Hindlimb muscle (tissue), 1 donor: ENCODE measurements at places on chromosomes 1 and 21. TPM values are rescaled to one million over a fixed set of nuclear protein-coding genes. Genes with fewer than 3 reads are reported as not detected.

KLHL21 gene
- polyA plus RNA-seq, result 45.8 TPM

DNA sequence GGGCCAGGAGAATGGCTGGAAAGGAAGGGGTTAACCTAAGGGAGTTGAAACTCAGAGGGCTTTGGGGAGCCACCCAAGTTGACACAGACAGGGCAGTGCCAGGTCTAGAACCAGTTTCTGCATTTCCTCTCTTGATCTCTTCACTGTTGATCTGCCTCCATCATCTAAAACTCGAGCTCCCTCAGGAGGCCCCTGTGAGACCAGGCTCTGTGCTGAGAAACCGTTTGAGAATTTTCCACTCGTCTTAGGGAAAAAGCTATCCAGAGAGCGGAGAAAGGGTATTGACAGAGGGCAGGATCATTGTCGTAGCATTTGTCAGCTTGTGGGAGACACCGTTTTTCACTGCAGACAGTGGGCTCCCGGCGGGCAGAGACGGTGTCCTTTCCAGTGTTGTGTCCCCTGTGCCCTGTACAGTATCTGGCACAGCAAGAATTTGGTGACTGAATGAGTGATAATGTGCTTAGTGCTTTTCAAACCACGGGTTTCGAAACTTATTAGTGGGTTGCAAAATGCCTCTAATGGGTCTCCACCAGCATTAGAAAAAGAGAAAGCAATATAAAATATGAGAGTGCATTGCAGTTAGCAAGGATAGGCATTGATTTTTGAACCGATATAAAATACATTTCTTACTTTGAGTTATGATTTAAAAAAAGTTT is 31.1 kb downstream of the PROK1 start:
- no peak for DNase-seq

- no peak for DNase-seq
Observed at GRCh38 chr21:43911015-43911934, 46.3 kb downstream of the AGPAT3 start.

DNA sequence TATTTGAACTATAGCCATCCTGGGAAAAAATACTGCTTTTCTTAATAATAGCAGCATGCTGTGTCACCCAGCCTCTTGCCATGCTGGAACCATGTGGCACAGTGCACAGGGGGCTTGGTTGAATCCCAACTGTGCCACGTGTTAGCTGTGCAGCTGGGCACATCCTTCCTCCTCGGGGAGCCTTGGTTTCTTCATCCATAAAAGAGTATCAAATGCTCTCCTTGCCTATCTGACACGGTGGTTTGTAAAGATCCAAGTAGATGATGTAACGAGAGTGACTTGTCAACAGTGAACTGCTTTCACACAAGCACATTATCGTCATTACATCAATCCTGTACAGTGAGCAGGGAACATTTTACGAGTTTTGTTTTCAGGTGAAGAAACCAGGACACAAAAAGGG is 24.4 kb downstream of the VASH2 start:
- no peak for DNase-seq

GRCh38 chr21:27564684-27565301 is 597.9 kb upstream of the ADAMTS5 start:
- no peak for DNase-seq
